ENCODE measurements at places on chromosomes 6 and 20.

GRCh38 chr6:28737750-28738395 lies 185.9 kb downstream of the TRIM27 start:
- no peak for DNase-seq

GRCh38 chr6:88670369-88670768 lies 293.0 kb downstream of the RNGTT start:
- no peak for DNase-seq

DNA sequence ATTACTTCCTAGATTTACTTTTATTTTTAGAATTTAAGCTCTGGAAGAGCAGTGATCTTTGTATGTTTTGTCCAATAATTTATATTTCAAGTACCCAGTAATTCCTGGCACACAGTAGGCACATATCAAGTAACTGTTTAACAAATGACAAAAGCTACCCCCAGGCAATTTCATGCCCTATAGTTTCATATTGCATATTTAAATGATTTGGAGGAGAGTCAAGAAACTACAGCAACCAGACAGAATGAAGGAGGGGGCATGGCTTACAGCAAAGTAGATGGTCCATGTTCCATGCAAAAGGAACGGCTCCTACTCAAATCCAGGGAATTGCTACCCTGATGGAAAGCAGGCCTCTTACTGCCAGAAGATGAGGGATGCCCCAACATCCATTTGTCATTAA lies 113.5 kb downstream of the ARHGAP18 start:
- no peak for DNase-seq

GRCh38 chr6:149454346-149454848 lies 30.4 kb downstream of the ZC3H12D start:
- DNase-seq = no peak

DNA sequence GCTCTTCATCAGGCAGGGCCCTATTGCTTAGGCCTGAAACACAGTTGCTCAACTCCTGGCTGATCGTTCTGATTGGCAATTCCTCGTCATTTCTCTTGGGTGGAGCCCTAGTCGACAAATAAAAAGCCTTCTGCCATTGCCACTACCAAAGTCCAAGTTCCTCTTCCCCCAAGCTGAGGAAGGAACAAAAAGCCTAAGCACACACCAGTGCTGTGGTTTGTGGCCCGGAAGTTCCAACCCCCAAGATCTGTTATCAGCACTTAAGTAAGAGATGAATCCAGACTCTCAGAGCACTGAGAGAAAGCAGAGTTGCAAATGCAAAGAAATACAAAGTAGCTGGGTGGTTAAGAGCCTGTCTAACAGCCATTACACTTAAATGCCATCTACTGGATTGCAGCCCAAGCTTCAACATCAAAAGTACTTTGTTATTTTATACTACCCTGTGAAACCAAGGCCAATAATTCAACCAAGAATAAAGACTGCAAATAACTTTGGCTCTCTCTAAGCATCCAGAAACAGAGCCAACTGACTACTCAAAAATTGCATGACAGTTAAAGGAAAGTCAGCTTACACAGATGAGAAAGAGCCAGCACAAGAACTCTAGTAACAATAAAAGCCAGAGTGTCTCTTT lies 1024.0 kb downstream of the GRIK2 start:
- DNase-seq = no peak

DNA sequence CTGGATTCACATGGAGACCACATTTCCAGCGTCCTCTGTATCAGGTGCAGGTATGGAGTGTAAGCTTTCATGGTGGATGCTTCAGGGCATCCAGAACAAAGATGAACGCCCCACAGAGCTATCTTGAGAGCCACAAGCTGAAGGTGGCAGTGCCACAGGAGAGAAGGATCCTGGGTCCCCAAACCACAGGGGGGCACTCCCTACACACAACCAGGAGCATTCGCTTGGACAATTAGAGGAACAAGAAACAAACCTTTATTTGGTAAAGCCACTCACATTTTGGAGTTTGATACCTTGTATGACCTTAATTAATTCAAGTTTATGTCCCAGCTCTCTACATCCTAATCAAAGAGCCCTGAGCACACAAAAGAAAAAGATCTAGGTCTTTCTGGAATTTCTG lies 406.3 kb downstream of the PREX1 start:
- no peak for DNase-seq

GRCh38 chr6:111520524-111520923 lies 37.5 kb upstream of the REV3L start:
- no peak for DNase-seq
